ENCODE measurements at places on chromosomes 11 and 22.
A peak's percentile ranks its signal among the peaks of the same experiment; 100 is the strongest.

- no peak for DNase-seq
Measured at GRCh38 chr11:13221722-13222121, 55.9 kb upstream of the BMAL1 start.

DNA sequence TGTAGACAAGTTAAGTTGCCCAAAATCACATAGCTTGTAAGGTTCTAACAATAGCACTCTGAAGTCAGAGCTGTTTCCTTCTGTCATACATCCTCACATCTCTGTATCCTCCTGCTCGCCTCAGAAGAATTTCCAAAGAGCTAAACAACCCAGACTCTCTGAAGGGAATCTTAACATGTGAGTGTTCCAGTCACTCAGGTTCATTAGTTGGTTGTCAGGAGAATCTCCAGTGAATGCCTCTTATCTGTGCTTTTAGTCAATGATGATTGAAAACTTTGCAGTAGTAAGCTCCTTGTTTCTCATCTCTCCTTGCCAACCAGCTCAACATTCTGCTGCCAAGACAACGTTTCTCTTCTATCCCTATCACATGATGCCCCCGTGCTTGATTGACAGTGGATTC lies 195.5 kb downstream of the C11orf91 start:
- DNase-seq = no peak

- no peak for DNase-seq
Measured at GRCh38 chr22:17641269-17641668, 2.7 kb downstream of the BCL2L13 start.

- peak; percentile 55 for DNase-seq
Measured at GRCh38 chr22:21657360-21658032, 8.3 kb upstream of the PPIL2 start.

GRCh38 chr11:6745465-6746015 lies 26.2 kb downstream of the OR2AG2 start:
- DNase-seq = no peak

GRCh38 chr22:40586781-40587180 lies 49.7 kb downstream of the MRTFA start:
- DNase-seq = no peak

- DNase-seq = peak; percentile 74
Measured at GRCh38 chr11:64007160-64007628, 21.0 kb downstream of the OTUB1 start.

DNA sequence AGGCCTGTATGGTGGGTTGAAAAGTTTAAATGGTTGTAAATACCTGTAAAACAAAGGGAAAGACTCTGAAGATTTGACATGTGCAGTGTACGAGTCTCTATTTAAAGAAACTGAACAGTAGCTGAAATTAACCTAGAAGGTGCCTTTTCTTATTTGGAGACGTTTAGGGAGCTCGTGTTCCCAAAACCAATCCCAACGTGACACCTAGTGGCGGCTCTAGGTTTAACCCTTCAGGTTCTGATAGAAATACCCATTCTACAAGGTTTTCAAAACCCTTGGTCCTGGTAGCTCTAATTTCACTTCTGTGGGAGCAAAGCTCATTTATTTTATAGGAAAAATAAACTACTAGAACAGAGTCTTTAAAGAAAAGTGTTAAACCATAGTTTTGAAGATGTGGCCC lies 258.3 kb downstream of the LRRC4C start:
- DNase-seq = peak; percentile 6

- DNase-seq = peak; percentile 66
Measured at GRCh38 chr11:4626207-4627099, 10.8 kb upstream of the OR51D1 start.

DNA sequence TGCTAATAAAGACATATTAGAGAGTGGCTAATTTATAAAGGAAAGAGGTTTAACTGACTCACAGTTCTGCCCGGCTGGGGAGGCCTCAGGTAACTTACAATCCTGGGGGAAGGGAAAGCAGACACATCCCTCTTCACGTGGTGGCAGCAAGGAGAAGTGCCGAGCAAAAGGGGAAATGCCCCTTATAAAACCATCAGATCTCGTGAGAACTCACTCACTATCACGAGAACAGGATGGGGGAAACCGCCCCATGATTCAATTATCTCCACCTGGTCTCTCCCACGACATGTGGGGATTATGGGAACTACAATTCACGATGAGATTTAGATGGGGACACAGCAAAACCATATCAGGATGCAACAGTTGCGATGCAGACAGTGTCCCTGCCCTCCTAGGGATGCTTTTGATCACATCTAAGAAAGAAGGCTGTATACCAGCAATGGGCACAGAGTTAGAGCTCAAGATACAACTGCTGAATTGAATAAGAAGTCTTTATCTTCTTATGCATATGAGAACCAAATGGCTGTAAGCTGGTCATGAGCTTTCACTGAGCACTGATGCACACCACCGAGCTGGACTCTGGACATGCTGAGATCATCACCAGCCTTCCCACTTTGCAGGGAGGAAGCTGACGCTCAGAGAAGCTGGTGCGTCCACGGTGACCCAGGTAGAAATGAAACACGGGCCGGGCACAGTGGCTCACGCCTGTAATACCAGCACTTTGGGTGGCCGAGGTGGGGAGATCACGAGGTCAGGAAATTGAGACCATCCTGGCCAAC lies 255.2 kb downstream of the MN1 start:
- no peak for DNase-seq

GRCh38 chr11:124760806-124761205 lies 1.3 kb downstream of the ESAM start:
- DNase-seq = no peak

- DNase-seq = no peak
Measured at GRCh38 chr22:39943953-39944872, 16.0 kb upstream of the TMA7B start.

- peak; percentile 96 for DNase-seq
Measured at GRCh38 chr11:72144807-72145565, 9.5 kb downstream of the FOLR3 start.

DNA sequence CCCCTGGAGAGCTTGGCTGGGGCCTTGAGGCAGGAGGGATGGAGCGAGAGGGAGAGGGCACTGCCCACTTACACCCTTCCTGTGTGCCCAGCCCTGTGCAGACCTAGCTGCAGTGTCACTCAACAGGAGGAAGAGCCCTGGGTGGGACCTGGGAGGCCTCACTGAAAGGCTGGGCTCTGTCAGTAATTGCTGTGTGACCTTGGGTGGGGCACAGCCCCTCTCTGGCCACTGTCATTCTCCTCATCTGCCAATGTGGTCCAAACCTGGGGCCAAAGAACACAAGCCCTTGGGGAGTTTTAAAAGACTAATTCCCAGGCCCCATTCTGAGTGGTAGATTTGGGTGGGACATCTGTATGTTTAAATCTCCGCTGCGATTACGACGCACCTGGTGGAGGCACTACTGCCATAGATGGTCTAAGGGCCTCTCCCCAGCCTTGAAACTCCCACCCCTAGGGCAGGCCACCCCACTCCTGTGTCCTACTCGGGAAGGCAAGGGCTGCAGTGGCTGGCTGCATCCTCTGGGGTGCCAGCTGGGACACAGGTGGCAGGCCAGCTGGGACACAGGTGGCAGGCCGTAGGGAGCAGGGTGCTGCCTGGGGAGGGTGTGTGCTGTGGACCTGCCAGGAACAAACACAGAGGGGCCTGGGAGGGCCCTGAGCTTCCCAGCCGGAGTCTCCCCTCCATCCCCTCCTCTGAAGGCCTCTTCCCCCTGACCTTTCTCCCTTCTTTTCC lies 12.3 kb upstream of the SOX10 start:
- no peak for DNase-seq

- DNase-seq = peak; percentile 25
Measured at GRCh38 chr22:20175597-20175900, 24.7 kb upstream of the CCDC188 start.

GRCh38 chr11:26245046-26245445 lies 86.9 kb upstream of the ANO3 start:
- no peak for DNase-seq

GRCh38 chr11:22344081-22344480 lies 5.9 kb downstream of the SLC17A6 start:
- no peak for DNase-seq

GRCh38 chr11:1567721-1568100 lies 4.4 kb downstream of the DUSP8 start:
- DNase-seq = no peak

DNA sequence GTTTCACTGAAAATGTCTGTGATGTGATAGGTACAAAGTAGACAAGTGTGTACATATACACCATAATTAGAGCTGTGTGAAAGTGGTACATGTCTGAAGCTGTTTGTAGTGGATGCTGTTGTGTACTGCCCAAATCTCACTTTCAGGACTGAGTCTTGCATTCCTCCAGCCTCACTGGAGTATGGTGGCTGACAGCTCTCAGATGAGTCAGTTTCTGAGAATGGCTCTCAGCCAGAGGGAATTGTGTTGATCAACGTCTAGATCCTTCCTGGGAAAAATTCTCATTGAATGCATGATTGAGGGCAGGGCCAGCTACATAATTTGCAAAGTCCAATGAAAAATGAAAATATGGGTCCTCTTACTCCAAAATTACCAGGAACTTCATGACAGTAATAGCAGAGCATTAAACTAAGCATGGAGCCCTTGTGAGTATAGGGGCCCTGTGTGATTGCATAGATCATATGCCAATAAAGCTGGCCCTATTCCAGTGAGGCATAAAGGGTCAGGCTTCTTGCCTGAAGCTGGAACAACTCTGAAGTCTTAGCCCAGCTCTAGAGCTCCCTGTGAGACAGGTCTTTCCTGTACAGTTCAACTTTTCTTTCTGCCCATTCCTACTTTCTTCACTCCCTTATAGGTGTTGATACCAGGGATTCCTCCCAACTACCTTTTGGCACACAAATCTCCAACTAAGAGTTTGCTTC lies 10.8 kb upstream of the CYP2R1 start:
- DNase-seq = peak; percentile 80

DNA sequence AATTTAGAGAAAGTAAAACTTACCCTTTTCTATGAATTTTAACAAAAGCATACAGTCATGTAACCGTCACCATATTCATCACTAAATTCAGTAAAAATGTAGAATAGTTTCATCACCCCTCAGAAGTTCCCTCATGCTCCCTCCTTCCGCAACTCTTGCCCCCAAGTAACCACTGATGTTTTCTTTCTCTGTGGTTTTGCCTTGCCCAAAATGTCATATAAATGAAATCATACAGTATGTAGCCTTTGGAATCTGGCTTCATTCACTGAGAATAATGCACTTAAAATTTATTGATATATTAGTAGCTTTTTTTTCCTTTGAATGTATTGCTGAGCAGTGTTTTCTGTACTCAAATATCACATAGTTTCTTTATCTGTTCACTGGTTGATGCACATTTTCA lies 60.1 kb downstream of the DCUN1D5 start:
- peak; percentile 38 for DNase-seq

DNA sequence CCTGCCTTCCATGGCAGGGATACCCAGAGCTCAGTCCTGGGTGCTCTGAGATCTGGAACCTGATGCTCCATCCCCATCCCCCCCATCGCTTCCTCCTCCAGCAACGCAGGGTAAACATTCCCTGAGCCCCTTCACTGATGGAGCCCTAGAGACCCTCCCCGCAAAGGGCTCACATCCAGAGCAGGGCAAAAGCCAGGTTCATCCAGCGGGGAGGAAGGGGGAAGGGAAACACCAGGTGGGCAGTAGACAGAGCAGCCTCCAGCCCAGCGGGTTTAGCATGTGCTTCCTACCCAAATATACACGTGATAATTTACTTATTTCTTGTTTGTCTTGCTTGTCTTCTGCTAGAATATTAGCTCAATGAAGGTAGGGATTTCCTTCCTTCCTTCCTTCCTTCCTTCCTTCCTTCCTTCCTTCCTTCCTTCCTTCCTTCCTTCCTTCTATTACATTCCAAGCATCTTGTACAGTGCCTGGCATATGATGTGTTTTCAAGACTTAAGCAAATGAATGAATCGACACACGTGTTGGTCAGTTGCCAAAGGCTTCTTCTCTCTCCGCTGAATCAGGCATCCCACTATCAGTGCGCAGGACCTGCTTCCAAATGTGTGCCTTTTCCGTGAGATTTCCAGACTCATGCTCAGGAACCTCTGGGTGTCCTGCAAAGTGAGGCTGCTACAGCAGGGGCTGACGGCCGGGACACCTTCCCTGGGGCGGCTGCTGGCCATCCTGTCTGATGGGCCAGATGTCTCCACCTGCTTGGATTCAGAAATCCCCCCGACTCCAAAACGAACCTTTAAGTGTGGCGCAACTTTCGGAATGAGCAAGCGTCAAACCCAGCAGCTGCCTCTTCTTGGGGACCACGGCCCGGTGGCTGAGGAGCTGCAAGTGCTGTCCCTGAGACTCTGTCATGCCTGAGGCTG lies 955.1 kb downstream of the BRD1 start:
- no peak for DNase-seq

DNA sequence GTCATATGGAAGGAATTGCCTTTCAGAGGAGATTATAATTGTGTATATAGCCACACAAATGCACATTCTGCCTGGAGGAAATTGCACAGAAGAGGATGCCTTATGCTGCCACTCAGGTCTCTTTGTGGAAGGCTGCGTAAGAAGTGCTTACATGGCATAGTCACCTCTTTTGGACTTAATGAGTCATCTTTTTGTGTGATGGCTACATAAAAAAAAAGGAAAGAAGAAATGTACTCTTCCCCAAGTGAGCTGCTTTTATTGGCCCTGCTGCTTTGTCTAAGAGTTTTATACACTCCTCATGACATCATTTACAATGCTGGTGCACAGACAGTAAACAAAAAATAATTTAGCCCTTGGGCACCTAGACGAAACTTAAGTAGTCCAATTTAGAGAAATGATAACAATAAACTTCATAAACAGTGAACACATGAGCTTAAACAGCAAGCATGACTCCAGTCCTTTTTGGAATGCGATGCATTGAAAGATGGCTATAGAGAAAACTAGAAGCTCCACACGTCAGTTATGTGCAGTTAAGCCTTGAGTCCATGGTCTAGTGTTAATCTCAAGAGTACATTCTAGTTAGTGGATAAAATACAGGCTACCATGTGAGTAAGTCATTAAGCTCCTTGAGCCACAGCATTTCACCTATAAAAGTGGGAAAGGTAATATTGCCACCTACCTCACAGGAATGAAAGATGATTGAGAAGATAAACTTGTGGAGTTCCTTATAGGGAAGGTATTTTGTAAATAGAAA lies 12.0 kb downstream of the CSTPP1 start:
- DNase-seq = peak; percentile 93

- DNase-seq = peak; percentile 11
Measured at GRCh38 chr22:39984006-39984405, 10.7 kb upstream of the FAM83F start.

DNA sequence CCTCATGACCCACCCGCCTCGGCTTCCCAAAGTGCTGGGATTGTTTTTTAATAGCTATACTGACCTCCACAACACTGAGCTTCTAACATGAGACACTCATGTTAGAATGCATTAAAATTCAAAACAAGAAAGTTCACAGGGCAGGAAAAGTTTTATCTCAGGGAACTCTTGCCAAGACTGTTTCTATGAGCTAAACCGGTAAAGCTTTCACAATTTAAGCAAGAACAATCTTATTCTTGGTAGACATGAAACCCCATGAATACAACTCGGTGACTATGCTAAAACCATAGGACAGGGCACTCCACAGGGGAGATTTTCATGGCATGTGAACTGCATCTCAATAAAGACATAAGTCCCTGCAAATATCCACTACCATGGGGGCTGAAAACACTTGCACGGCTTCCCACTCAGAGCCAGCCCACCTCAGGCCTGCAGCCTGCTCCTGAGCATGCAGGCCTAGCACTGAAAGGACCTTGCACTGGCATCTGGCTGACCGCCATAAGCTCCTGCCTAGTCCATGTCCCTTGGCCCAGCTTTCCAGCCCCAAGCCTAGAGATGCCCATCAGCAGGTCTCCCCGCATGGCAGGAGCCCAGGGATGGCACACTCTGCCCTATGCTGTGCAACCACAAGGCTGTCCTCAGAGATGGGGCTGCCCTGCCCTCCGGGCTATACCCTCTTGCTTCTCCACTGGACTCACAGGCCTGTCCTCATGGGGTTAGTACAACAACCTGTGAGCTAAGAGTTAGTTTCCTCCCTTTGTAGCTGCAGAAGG lies 58.4 kb downstream of the DGCR2 start:
- DNase-seq = no peak

Data from EH (cell line).